Activated CD8-positive, alpha-beta memory T cell treated with anti-CD3 and anti-CD28 coated beads, Interleukin-2, amount 10 ng/mL, durations not matched to agents 7 days and 5 days (primary cell): ENCODE measurements at places on chromosomes 12 and 14. TPM values are rescaled to one million over a fixed set of nuclear protein-coding genes. Genes with fewer than 3 reads are reported as not detected.

GRCh38 chr12:6038160-6038559 is 86.3 kb downstream of the VWF start:
- peak; percentile 60 for DNase-seq
- H3K4me1 ChIP-seq = no peaks in the 10 kb centered on the region
- H3K4me3 ChIP-seq = no peak overlapping the region
- no peaks in the 10 kb centered on the region for H3K36me3 ChIP-seq

DNA sequence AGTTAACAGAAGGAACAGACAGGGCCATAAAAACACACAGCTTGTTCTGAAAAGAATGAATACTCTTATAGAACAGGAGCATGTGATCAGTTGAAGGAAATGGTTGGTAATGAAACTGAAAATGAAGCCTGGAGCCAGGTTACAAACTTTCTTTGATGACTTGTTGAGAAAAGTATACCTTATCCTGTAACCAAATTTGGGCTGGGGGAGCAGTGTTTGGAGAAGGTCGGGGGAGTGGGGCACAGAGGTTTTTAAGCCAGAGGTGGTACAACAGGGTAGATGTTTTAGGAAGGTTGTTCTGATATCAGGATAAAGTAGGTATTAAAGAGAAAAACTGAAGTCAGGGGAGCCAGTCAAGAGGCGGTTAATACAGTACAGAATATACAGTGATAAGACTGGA is 8.2 kb downstream of the GOLT1B start:
- peak overlapping the region; percentile 70 for H3K4me3 ChIP-seq
- H3K27ac ChIP-seq = peak overlapping the region; percentile 98
- peaks cover 49% of the 10 kb centered on the region for H3K36me3 ChIP-seq
- H3K4me1 ChIP-seq = peaks cover 31% of the 10 kb centered on the region

DNA sequence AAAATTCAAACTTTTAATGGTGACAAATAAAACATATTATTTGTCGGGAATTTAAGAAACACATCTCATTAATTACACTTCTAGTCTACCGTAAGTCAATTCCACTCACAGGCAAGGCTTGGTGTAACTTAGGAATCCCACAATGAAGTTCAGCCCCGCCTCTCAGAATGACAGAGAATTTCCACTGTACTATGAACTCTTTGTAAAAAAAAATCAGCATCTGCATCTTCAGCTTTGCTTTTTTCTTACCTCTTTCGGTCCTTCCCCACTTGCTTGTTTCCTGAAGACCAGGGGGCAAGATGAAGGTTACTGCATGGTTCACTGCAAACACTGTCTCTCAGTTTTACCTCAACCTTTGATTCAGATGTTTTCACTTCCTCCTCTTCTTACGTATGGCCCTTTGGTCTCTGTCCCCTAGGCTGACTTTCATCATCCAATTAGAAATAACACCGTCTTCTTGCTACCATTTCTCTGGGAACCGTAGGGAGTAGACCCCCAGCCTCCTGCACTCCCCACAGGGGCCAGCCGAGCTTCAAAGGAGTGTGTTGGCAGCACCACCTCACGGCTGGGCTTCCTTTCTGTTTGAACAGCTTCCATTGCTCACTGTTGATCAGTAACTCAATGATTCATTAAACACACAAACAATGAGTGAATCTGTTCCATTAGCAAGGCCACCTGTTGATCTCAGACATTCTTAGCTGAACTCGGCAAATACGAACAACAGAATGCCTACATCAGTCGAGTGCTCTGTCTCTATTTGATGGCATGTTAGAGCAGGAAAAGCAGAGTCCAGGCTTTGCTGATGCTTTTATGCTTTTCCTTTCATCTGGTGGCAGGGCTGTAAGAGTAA is 343.0 kb downstream of the BMP4 start:
- no peaks in the 10 kb centered on the region for H3K4me1 ChIP-seq
- H3K36me3 ChIP-seq = no peaks in the 10 kb centered on the region
- no peak overlapping the region for H3K27ac ChIP-seq
- H3K27me3 ChIP-seq = no peaks in the 10 kb centered on the region

DNA sequence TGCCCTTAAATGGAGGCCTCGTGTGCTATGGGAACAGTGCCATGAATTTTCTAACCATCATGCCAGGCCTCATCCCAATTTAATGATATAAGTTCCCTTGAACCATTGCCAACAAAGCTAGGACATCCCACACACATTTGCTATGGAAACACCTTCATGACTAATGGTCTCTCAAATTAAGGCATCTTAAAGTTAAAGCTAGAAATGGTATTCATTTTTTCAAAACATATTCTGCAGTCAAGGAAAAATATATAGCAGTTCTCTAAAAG is 117.3 kb downstream of the BTG1 start:
- no peak for DNase-seq
- H3K36me3 ChIP-seq = peaks cover 18% of the 10 kb centered on the region
- H3K4me1 ChIP-seq = peaks cover 44% of the 10 kb centered on the region
- H3K4me3 ChIP-seq = no peak overlapping the region

GRCh38 chr12:118061873-118062843 is 1.2 kb upstream of the WSB2 start:
- peaks cover 10% of the 10 kb centered on the region for H3K27me3 ChIP-seq
- H3K4me3 ChIP-seq = peak overlapping the region; percentile 83
- peak; percentile 43 for DNase-seq
- H3K4me1 ChIP-seq = peaks cover 59% of the 10 kb centered on the region
- peaks cover 6% of the 10 kb centered on the region for H3K36me3 ChIP-seq

GRCh38 chr14:53842938-53843337 is 113.7 kb downstream of the BMP4 start:
- no peak for DNase-seq
- no peaks in the 10 kb centered on the region for H3K27me3 ChIP-seq
- H3K4me1 ChIP-seq = no peaks in the 10 kb centered on the region
- no peak overlapping the region for H3K27ac ChIP-seq
- no peaks in the 10 kb centered on the region for H3K36me3 ChIP-seq

DNA sequence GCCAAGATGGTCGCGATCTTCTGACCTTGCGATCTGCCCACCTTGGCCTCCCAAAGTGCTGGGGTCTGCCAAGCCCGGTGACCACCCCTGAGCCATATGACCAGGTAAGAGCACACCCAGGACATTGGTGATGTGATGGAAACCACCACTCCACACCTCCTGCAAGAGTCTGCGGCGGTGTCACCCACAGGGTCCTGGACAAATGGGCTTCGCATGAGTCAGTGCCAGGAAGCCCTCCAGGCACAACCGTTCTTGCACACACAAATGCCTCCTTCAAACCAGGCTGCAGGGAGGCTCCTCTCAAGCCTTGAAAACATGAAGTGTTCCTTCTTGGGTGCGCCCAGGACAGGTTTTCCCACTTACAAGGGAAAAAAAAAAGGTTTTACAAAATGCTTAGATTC is 16.6 kb downstream of the PITPNM2 start:
- no peak for DNase-seq
- no peak overlapping the region for H3K4me3 ChIP-seq
- H3K36me3 ChIP-seq = no peaks in the 10 kb centered on the region
- H3K4me1 ChIP-seq = peaks cover 20% of the 10 kb centered on the region
- no peaks in the 10 kb centered on the region for H3K27me3 ChIP-seq
- no peak overlapping the region for H3K27ac ChIP-seq

- H3K36me3 ChIP-seq = peaks cover 87% of the 10 kb centered on the region
- no peaks in the 10 kb centered on the region for H3K27me3 ChIP-seq
- peaks cover 73% of the 10 kb centered on the region for H3K4me1 ChIP-seq
- DNase-seq = peak; percentile 71
- H3K27ac ChIP-seq = peak overlapping the region; percentile 87
- H3K4me3 ChIP-seq = no peak overlapping the region
These were observed 139.6 kb downstream of the PRKCH start for GRCh38 chr14:61460718-61461611.

- H3K27me3 ChIP-seq = no peaks in the 10 kb centered on the region
- peak; percentile 88 for DNase-seq
- H3K4me3 ChIP-seq = peak overlapping the region; percentile 45
- peak overlapping the region; percentile 87 for H3K27ac ChIP-seq
These were observed 214.8 kb downstream of the CHST11 start for GRCh38 chr12:104671409-104672095.

GRCh38 chr12:25959071-25959961 is 834 bp downstream of the RASSF8 start:
- no peak overlapping the region for H3K27ac ChIP-seq
- H3K36me3 ChIP-seq = peaks cover 1% of the 10 kb centered on the region
- peak overlapping the region; percentile 70 for H3K4me3 ChIP-seq

GRCh38 chr14:53884601-53885000 is 72.0 kb downstream of the BMP4 start:
- DNase-seq = no peak
- H3K4me1 ChIP-seq = no peaks in the 10 kb centered on the region
- no peak overlapping the region for H3K4me3 ChIP-seq

DNA sequence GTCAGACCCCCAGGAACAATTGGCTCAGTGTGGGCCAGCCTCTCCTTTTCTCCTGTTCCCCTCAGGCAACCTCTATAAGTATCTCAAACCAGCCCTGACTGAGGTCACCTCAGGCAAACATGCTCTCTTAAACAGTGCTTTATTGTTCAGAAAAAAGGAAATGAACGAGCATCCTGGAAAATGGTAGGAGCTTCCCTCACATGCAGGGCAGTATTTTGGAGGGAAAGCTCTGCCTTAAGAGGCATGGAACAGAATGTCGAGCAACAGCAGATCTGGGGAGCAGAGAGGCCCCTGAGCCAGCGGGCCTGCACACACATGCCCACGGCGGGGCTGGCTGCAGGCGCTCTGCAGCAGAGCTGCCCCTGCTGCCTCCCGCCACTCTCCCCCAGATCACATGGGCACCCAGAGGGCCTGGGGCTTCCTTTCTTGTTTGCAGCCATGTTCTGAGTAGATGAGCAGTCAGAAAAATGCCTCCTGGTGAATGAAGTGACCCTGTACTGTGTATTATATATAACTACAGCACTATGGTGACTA is 42.0 kb downstream of the MOK start:
- no peaks in the 10 kb centered on the region for H3K27me3 ChIP-seq
- H3K36me3 ChIP-seq = no peaks in the 10 kb centered on the region
- H3K4me1 ChIP-seq = no peaks in the 10 kb centered on the region
- H3K4me3 ChIP-seq = no peak overlapping the region

- H3K27ac ChIP-seq = no peak overlapping the region
- no peaks in the 10 kb centered on the region for H3K36me3 ChIP-seq
- no peak overlapping the region for H3K4me3 ChIP-seq
- no peaks in the 10 kb centered on the region for H3K4me1 ChIP-seq
These were observed 6.5 kb upstream of the CPM start for GRCh38 chr12:68939505-68939904.

DNA sequence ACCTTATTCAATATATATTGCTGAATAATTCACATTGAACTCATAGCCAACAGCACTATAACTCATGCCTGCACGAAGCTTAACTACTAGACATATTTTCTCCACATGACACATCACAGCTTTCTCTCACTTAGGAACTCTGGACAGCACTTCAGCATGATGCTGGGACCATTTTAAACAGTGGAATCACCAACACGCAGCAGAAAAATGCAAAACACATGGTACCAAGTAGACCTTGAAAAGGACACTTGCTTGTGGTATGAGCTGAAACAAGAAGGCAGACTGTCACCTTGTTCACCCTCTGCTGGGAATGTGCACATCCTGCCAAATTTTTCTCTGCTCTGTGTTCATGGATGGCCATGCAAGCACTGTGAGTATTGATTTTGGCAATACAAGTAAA is 34.8 kb upstream of the CD9 start:
- no peak for DNase-seq
- no peaks in the 10 kb centered on the region for H3K36me3 ChIP-seq
- H3K27ac ChIP-seq = no peak overlapping the region
- H3K4me3 ChIP-seq = no peak overlapping the region
- peaks cover 10% of the 10 kb centered on the region for H3K27me3 ChIP-seq

DNA sequence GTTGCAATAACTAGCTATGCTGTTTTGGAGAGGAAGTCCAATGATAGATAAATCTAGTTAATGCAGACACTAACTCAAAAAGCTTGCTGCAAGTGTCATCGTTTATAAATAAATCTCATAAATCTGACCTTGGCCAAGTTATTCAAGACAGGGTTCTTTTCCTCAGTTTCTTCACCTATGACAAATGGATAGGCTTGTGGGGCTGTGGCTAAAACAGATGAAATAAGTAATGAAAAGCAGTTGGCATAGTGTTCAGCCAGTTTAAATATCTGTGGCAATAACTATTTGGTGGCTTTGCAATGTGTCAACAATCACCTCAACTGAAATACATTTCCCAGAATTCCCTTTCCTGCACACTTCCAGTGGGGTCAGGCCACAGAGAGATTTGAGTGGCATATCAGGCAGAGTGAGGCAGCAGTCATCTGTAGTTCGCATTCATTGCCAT is 169.9 kb downstream of the DYRK2 start:
- DNase-seq = no peak
- no peak overlapping the region for H3K27ac ChIP-seq
- H3K27me3 ChIP-seq = no peaks in the 10 kb centered on the region

- H3K27me3 ChIP-seq = no peaks in the 10 kb centered on the region
- H3K4me1 ChIP-seq = peaks cover 2% of the 10 kb centered on the region
- no peak overlapping the region for H3K27ac ChIP-seq
- no peak for DNase-seq
- H3K36me3 ChIP-seq = peaks cover 5% of the 10 kb centered on the region
- no peak overlapping the region for H3K4me3 ChIP-seq
These were observed 25.9 kb upstream of the SRSF5 start for GRCh38 chr14:69741055-69741454.

DNA sequence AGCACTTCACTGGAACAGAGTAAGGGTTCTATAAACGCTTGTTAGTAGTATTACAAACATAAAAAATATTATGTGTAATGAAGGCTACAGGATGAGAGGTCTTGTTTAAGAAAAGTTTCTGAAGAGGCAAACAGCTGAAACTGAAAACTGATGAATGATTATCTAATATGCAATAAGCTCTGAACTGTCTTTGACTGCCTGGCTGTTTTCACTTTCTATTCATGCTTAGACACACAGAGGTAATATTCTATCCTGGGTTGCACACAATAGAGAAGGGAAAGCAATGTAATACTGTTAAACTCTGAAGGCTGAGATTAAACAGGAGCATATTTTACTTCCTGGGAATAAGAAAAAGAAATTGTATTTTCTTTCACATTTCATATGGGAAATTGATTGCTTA is 251.3 kb downstream of the ALX1 start:
- H3K27me3 ChIP-seq = no peaks in the 10 kb centered on the region
- no peaks in the 10 kb centered on the region for H3K4me1 ChIP-seq
- no peak for DNase-seq
- H3K27ac ChIP-seq = no peak overlapping the region

DNA sequence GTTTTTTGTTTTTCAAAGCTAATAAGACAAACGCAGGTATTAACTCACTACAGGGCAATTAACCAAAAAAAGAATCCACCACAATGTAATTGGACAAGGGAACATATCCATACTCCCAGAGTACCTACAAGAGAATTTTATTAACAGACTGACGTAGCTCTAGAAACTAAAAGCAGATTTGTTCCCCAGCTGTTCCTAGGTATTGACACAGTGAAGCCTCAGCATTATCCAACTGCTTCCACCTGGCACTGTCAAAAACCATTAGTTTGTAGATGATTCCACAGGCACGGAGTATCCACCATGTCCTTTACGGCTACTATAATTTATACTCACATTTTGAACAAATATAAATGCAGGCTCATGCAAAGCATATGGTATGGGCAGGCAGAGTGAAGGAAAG is 22.3 kb downstream of the PPM1H start:
- no peak overlapping the region for H3K4me3 ChIP-seq
- H3K36me3 ChIP-seq = no peaks in the 10 kb centered on the region
- no peak overlapping the region for H3K27ac ChIP-seq
- DNase-seq = no peak
- no peaks in the 10 kb centered on the region for H3K4me1 ChIP-seq

The DGKA gene
- total RNA-seq = 312 TPM

The DLK1 gene
- total RNA-seq = not detected

The PLEK2 gene
- total RNA-seq = 0.44 TPM

The SERPINA1 gene
- total RNA-seq = 0.49 TPM

The NTS gene
- total RNA-seq = not detected

The POTEM gene
- not detected for total RNA-seq

The VRTN gene
- not detected for total RNA-seq

The KLRC4 gene
- total RNA-seq = 33.7 TPM

The IL23A gene
- 2.9 TPM for total RNA-seq
